HS-27A (cell line): ENCODE measurements at places on chromosomes 4 and X.

DNA sequence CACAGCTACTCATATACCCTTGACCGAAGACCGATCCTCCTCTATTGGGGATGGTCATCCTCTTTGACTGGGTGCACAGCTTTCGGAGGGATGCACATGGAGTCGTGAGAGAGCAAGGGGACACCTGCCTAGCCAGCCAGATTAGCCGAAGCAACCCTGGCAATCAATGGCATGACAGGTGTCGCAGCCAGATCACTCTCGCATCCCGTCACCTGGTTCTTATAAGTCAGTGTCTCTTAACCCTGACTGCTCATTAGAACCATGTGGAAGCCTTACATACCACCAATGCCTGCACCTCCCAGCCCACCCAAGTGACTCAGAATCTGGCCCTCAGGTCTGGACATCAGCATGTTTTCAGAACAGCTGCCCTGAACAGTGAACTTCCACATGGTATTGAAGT, 249.7 kb downstream of the EVC2 start:
- DNase-seq: no peak

DNA sequence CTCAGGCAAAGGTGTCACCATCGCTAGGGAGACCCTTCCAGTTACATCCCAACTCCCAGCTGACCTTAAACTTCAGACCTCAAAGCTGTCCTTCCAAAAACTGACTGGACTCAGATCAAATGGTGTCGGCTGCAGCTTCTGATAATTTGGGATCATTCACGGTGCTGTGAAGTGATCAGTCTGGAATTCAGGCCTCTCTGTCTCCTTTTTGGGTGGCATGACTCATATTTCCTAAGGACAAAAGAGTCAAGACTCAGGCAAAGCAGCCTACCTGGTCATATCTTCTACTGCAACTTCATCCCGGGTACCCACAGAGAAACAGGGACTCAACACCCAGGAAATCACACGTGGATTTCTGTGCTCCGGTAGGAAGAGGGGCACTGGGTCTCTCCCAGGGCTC, 87.6 kb downstream of the SORCS2 start:
- no peak for DNase-seq

GRCh38 chrX:131938749-131939148, 84.4 kb upstream of the STK26 start:
- DNase-seq: no peak

DNA sequence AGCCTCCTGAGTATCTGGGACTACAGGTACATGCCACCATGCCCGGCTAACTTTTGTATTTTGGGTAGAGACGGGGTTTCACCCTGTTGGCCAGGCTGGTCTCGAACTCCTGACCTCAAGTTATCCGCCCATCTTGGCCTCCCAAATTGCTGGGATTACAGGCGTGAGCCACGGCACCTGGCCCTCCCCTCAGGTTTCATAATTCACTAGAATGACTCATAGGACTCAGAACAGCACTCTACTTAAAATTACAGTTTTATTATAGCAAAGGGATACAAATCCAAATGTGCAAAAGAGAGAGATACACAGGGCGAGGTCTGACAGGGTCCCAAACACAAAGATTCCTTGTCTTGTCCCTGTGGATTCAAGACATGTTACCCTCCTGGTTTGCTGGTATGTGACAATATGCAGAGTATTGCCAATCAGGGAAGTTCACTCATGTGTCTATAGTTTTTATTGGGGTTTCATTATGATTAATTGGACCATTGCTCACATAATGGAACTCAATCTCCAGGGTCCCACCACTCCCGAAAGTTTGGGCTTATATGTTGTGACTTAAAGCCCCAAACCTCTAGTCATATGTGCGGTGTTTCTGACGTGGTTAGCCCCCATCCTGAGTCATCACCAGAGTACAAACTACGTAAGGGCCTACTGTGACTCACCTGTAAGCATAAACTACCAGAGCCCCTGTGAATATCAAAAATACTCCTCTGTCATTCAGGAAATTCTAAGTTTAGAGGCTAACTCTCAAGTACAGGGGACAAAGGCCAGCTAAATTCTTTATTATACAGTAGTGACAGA, 5.2 kb downstream of the YIPF6 start:
- DNase-seq: no peak

- DNase-seq: no peak
Measured at GRCh38 chr4:114386637-114387233, 211.9 kb upstream of the UGT8 start.

GRCh38 chr4:112651641-112652040, 14.7 kb downstream of the LARP7 start:
- DNase-seq: no peak
